ENCODE measurements at places on chromosomes 2 and 18.

DNA sequence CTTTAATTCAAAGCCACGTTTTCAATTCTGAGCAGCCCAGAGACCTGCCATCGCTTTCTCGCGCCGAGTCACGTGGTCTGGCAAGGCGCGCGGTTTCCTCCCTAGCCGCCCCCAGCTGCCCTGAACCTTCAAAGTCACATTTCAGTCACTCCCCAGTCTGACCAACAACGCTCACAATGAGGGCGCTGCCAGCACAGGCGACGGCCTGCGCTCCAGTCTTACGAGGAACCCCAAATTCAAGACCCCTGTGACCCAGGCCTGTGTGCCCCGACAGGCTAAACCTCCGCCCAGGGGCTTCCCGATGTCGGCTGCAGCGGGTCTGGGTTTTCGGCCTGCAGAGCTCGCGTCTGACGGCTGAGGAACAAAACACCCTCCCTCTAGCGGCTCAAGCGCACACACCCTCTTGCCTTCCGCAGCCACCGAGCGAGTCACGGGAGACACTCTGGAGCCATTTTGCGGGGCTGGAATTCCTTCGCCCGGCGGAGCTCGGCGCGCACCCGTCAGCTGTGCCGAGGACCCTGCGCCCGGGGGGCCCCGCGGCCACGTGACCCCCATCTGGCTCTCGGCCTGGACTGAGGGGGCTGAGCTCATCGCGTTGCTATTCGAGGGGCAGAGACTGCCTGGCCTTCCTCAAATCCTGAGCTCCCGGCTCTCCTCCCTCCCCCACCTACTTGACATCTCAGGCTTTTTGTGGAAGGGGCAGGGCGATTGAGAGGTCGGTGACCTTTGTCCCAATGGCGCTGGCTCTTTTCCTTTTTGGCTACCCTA, 69.9 kb upstream of the ITGB6 start:
- DNase-seq: peak; percentile 95

DNA sequence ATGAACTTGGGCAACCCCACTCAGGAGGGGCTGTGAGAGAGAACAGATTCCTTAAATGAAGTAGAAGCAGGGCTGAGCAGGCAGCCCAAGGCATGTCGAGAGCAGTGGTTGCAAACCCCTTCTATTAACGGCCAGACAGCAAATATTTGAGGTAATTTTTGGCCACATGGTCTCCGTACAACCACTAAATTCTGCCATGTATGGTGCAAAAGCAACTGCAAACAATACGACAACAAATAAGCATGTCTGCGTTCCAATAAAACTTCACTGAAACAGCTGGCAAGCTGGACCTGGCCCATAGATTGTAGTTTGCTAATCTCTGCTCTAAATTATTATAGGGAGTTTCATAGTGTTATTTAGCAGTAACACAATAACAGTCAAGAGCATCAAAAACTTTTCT, 217.0 kb upstream of the ZNF521 start:
- DNase-seq: no peak

DNA sequence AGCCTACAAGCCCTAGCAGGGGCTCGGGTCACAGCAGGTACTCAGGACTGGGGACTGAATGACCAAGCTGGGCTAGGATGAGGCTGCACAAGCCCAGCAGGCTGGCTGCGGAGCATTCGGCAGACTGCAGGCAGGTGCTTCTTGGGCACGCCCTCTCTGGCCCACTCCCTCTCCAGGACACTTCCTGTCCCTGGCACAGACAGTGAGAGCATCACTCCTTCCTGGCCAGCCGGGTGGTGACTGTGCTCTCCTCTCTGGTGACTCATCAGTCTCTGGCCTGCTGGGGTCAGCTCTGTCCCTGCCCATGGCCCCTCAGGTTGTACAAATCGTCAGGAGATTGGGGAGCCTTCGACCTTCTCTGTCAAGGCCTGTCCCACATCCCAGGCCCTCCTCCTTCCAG, 22.5 kb downstream of the C1QL2 start:
- DNase-seq: peak; percentile 4

DNA sequence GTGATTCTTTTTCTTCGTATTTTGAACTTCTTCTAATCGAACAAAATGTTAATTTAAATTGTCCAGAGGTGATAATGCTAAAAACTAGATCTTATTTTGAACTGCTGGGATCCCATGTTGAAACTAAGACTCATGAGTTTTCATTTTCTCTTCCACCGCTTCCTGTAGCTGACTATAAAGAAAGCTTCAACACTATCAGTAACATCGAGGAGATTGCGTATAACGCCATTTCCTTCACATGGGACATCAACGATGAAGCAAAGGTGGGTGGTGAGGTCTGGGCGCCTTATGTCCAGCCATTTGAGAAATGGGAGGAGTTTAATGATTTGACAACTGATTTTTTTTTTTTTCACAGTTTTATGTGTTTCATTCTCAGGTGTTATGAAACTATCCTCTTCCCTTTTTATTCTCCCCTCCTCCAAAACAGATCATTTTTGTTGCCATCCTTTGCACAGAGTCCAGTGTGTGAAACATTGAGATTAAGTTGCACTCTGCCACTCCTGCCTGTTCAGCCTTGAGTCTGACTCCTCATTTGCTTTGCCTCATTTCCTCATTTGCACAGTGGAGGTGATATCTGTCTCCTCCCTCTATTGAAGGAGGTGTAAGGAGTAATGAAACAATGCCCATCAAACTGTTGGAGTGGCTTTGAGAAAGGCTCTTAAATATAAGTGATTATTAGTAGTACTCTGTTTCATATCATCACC, 13.8 kb downstream of the GRHL1 start:
- no peak for DNase-seq

DNA sequence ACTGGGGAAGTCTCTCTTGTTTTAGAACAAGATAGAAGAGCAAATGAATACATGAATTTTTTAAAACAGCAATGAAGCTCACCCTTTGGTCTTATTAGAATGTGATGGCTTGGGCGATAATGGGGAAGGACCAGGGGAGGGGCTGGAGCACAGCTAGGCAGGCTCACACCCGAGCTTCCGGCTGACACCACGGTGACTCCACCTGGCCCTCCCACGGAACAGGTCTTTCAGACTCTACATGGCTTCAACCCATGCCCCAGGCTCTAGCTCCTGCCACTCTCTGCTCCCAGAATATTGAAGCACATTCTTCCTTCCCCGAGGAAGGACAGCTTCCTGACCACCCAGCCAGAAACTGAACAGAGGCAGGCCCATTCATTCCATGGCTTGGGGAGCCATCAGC, 127.5 kb upstream of the AGAP1 start:
- DNase-seq: peak; percentile 13

- no peak for DNase-seq
These were observed 43.8 kb upstream of the SERTAD2 start for GRCh38 chr2:64697297-64698176.

DNA sequence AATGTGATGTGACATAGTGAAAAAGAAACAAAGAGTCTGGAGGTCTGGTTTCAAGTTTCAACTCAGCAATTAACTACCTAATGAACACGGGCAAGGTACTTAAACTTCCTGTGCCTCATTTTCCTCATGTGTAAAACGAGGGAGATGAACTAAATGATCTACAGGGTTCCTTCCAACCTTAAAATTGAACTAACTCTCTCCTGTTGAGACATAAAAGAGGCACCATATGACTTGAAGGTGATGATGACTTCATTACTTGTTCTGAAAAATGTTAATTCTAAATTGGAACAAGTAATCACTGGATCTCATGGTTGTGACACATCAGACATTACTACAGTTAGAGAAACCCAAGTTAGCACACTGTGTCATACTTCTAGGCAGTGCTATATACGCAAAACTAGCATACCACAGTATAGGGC, 8.9 kb upstream of the REL start:
- no peak for DNase-seq

DNA sequence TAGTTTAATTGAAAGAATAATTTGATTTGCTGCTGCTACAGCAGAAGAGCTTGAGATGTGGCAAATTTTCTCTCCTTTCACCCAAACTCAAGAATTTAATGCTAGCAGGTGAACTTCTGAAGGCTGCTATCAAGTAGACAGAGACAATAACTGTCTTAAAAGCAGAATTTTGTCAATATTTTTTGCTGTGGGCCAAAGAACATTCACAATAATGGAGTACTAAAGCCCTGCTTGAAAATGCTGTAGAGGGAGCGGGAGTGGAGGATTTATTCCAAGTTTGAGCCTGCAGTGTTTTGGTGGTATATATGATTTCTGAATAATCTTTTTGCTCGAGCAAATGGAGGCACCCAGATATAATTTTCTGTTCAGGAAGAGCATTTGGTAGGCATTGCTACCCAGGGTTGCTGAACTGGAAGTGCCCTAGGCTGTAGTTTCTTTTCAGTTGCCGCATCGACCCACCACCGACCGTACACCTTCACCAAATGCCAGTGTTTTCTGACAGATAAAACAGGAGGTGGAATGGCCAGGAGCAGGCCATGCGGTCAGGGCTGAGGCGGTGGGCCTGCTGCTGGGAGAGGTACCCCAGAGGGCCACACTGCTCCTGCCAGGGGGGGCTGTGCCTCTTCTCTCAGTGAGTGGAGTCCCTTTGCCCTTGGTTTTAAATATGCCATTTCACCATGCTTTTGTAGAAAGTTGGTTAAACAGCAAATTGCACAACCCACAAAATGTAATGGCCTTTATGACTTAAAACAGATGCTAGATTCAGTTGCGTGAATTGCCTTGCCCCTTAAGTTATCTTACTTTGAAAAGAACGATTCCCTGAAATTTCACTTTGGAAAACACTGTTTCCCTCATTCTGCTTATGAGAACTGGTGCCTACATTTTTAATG, 36.4 kb downstream of the TSHZ1 start:
- DNase-seq: peak; percentile 42

DNA sequence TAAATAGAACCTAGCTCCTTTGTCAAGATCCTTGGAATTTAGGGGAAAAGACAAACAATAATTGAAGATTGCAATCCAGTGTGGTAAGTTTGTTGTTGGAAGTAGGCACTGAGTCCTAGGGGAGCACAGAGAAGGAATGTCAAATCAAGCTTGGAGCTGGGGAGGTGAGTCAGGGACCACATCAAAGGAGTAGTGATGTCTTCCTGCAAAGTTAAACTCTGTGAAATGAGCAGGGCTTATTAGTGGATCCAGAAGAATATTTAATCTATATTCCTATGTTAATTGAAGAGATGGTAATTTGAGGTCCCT, 41.7 kb upstream of the NABP1 start:
- DNase-seq: peak; percentile 91

- DNase-seq: peak; percentile 27
These were observed 99.0 kb upstream of the MCFD2 start for GRCh38 chr2:47014564-47015051.

GRCh38 chr2:136291871-136292270, 173.9 kb upstream of the CXCR4 start:
- no peak for DNase-seq

DNA sequence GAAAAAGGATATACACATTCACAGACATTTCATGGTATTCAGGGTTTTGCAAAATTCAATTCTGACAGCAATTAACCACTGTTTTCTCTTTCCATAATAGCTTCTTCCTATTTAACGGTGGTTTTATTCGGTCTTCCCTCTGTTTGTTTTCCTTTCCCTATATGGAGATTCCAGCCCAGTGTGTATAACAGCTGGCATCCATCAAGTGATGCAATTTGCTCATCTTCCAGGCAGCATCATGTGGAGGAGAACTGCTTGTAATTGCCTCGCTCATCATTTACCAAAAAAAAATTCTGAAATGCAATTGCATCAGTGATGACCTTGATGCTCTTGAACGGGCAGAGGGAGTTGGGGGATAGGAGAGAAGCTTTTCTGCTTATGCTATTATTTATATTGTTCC, 165.9 kb upstream of the PGAP1 start:
- peak; percentile 79 for DNase-seq

DNA sequence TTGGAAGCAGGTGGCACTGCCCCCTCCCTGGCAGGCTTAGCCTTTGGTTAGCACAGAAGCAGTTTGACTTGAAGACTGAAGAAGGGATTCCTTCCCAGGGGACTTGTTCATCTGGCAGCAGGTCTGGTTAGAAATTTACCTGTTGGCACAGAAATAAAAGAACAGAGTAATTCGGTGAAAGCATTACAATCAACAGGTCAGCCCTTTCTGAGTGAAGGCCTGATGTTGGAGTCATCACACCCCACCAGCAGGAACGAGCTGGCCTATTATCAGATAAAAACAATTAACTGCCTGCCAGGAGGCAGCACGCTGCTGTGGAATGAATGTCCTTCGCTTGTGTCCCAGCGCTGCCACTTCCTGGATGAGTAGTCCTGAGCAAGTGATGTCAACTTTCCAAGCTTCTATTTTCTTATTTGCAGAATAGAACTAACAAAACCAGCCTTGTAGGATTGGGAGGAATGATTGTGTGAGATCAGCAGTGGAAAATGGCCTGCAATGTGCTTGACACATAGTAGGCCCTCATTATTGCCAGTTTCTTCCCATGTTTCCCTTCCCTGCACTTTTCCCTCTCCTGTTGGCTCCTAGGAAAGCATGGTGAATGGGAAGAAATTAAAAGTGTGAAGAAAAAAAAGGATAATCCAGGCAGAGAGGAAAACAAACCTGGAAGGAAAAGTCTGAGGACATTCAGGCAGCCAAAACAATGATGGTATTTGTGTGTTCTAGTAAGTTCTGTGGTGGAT, 29.0 kb downstream of the LGALSL start:
- peak; percentile 51 for DNase-seq

- DNase-seq: peak; percentile 11
These were observed 797 bp downstream of the TTC32 start for GRCh38 chr2:19900931-19901441.

DNA sequence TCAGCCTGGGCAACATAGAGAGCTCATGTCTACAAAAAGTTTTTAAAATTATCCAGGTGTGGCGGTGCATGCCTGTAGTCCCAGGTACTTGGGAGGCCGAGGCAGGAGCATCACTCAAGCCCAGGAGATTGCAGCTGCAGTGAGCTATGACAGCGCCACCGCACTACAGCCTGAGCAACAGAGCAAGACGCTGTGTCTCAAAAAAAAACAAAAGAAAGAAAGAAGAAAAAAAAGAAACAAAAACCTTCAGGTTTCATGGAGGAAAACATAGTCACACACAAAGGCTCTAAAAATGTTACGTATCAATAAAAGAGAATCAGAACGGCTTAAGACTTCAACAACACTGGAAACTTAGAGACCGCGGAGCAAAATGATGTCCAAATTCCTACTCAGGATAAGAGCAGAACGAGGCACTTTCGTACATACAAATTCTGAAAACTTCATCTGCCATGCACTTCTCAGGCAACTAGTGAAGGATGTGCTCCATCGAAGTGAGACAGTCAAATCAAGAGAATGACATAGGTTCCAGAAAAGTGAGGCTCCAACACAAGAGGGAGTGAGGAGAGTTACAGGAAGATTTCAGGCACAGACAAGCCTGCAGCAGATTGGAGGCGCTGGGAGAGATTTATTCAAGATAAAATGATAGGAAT, 4.4 kb downstream of the HDLBP start:
- DNase-seq: no peak

- DNase-seq: no peak
These were observed 280.3 kb upstream of the SKOR2 start for GRCh38 chr18:47531717-47532116.

GRCh38 chr2:24826773-24827145, 33.5 kb downstream of the CENPO start:
- no peak for DNase-seq

GRCh38 chr2:237765875-237766274, 32.7 kb upstream of the RBM44 start:
- DNase-seq: no peak

DNA sequence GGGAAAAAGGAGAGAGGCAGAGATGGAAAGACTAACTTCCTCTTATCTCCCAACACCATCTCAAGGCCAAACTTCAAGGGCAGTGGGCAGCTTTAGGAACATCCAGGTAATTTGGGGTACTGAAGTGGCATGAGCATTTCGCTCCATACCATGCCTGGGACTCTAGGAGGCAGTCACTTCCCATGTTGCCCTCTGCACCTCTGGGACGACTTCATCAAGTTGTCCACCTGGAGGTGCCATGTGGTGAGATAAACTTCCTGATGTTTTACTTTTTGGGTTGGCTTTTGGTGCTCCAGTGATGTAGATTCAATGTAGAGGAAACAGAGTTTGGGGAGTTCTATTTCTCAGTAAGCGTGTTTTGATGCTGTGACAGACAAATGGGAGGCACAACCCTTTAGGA, 56.3 kb upstream of the UPP2 start:
- no peak for DNase-seq
